Peyer's patch (tissue), 4 donors: ENCODE measurements at places on chromosomes 1 and 21. TPM values are rescaled to one million over a fixed set of nuclear protein-coding genes. Genes with fewer than 3 reads are reported as not detected.

DNA sequence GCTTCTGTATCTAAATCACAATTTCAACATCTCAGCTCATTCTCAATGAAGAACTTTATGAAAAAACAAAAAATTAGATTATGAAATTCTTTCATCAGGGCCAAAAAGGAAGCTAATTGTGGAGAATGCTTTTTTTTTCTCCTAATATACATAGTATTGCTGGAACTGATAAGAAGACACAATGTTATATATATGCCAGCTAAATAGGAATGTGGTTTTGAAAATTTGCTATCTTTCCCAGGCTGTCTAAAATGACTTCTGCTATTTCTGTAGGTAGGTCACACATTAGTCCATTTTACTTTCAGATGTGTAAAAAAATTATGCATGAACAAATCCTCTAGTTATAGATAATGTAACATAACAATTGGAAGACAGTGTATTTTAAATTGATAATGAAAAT is 732.9 kb downstream of the RWDD3 start:
- no peak for DNase-seq

DNA sequence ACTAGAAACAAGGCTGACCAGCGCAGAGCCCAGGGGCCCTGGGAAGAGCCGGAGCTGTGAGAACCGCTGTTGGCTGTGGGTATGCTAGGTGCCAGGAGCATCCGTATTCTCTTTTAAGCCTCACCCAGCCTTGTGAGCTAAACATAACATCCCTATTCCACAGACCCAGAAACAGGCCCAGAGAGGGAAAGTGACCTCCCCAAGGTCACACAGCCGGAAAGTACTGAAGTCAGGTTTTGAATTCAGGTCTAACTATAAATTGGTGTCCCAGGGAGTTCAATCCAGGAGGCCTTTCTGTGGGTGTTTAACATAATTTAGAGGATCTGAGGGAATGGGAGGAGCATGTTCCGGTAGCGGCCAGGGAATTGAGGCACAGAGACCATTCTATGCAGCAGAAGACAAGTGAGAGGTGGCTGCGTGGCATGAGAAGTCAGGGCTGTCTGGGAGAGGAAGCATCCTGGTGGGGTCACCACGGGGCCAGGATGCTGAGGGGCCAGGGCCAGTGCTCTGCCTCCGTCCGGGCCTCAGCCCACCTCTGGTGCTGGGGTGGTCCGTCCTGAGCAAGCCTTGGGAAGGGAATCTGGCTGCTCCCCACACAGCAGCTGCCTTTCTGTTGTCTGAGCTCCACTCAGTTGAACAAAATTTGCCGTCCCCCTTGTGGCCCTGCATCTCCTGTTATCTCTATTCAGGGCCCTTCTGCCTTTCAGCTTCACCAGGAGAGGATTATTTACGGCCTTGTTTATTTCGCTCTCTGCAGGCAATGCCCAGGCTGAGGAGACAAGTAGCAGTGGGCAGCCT is 338.8 kb upstream of the VAMP3 start:
- no peak for DNase-seq

GRCh38 chr1:166588741-166589140 is 250.5 kb upstream of the POGK start:
- DNase-seq, result no peak

DNA sequence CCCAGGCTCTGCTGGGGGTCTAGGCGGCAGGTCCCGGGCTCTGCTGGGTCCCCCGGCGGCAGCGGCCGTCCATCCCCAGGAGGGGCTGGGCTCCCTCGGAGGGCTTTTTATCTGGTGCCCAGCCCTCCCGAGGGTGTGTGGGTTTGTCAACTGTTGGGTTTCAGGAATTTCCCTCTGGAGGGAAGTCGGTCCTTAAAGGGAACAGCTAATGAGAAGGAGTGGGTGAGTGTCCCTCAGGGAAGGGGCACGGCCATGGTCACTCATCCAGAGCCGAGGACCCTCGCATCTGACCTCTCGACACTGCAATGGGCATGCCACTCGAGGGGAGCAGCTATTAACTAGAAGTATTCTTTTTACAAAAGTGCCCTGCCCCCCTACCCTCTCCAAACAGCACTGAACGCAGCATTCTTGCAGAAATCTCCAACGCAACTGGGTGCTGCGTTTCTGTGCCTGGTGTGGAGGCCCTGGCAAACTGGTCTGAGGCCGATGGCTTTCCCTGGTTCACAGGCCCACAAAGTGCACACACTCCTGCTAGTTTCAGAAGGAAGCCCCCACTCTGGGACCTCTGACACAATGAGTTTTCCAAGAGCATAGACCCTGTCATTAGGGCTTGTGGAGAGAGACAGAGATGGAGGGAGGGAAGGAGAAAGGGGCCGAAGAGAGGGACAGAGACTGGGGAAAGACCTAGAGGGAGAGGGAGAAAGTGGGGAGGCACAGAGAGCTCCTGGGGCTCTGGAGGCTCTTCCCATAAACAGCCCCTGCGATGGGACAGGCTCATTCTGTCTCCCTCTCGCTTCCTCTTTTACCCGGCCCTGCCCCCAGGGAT is 1.0 kb upstream of the TSPEAR start:
- no peak for DNase-seq

DNA sequence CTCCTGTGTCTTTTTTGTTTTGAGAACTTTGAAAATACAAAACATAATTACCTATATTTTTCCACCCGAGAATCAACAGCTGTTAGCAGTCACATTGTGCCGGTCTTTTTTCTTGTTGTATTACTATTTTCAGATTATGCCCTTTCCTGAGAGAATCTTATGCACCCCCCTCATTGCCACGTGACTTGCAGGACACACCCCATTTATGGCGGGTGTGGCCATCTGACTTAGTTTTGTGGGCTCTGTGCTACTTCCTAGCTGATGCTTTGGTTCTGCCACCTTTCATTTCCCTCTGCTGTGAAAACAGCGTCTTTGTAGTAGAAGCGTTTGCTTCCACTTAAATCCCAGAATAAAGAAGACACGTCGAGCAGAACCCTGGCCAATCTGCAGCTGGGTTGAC is 82.8 kb upstream of the SOX13 start:
- DNase-seq, result no peak

GRCh38 chr1:168628807-168629206 is 52.4 kb downstream of the XCL1 start:
- no peak for DNase-seq

DNA sequence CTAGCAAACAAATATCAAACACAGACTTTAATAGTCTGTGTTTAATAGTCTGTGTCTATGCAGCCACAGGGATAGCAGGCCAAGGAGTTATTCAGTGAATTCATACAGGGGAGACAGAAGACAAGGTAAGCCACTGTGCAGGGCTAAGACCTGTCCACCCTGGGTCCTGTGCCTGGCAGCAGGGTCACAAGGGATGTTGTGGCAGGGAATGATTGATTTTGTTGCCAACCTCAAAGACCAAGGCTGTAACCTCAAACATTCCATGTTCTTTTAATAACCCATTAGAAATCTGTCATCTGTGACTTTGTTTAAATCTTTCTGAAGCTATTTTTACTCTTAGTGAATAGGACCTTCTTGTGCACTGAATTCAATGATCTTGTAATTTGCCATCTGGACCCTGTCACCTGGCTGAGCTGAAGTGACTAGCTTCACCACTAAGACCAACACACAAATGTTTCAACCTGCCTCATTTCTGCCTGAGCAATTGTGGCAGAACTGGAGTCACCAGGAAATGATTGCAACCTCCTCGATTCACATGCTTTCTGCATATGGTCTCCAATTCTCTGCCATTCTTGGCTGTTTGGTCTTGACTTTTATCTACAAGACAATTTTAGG is 154.2 kb downstream of the ASTN1 start:
- DNase-seq, result no peak

GRCh38 chr1:206143537-206144172 is 26.5 kb upstream of the AVPR1B start:
- no peak for DNase-seq

DNA sequence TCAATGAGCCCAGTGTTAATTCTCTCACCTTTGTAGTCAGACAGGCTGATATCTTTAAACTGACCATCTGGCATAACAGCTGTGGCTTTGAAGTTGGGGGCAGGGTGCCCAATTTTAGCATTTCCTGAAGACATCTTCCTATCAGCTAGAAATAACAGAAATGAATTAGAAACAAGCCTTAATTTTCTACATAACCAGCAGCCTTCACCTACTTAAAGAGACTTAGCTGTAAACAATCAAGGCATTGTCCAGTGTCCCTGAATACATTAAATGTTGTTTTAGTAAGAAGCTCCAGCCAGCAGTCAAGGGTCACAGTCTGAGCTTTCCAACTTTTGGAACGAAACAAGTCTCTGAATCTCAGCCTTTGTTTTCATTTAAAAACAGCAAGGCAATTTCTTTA is 2.8 kb downstream of the PRDX1 start:
- no peak for DNase-seq

GRCh38 chr1:44784094-44785028 is 3.6 kb downstream of the BEST4 start:
- DNase-seq, result peak; percentile 45

- no peak for DNase-seq
These were observed 20.5 kb downstream of the HTR1D start for GRCh38 chr1:23196627-23197328.

DNA sequence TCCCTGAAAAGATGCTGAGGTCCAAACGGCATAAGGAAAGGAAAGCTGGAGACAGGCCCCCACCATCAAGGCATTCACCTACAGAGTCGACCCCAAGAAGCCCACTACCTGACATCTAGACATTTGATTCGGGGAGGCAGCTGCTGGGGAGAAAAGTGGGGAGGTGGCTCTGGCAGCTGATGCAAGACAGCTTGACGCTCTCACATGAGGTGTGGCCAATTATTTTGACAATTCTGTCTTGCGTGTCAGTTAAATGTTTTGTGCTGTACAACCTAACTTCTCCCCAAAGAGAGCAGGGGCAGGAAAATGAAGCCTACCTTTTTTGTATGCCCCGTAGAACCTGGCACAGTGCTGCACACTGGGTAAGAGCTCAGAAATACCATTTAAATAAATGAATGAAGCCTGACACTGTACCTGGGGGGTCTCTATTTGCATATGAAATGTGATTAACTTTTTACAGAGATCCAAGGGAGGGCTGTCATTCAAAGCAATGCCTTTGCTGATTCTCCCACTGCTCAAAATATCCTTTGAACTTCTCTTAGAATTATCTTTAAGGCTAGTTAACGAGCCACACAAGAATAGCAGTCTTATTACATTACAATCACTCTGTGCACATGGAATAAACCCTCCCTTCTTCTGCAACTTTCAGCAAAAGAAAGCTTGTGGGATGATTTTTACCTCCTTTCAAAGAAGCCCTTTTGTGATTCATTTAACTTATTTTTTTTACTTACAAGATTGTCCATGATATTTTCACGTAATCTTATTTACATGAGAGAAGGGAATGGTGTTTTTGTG is 163.2 kb downstream of the TNR start:
- no peak for DNase-seq

DNA sequence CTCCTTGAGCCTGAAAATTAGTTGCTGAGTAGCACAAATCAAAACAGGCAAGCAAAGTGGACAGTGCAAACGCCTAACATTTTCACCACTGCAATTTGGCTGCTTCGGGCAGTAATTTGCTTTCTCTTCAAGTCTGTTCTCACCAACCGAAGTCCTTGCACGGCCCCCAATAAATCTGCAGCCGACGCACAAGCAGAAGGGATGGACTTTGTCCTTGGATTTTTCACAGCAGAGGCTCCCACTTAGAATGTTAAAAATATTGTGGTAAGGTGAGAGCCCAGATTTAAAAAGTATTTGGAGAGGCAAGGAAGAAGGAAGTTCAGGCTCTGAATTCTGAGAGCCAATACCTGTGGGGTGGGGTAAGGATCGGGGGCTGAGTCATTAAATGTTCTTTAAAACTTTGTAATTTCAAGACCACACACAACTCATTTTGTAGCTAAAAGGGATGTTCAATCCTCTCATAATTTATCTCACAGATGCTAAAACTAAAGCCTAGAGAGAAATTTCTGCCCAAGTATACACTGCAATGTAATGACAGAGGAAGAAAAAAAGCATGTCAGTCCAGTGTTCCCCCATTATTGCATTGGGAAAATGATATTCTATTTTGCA is 6.2 kb downstream of the CD247 start:
- peak; percentile 38 for DNase-seq

DNA sequence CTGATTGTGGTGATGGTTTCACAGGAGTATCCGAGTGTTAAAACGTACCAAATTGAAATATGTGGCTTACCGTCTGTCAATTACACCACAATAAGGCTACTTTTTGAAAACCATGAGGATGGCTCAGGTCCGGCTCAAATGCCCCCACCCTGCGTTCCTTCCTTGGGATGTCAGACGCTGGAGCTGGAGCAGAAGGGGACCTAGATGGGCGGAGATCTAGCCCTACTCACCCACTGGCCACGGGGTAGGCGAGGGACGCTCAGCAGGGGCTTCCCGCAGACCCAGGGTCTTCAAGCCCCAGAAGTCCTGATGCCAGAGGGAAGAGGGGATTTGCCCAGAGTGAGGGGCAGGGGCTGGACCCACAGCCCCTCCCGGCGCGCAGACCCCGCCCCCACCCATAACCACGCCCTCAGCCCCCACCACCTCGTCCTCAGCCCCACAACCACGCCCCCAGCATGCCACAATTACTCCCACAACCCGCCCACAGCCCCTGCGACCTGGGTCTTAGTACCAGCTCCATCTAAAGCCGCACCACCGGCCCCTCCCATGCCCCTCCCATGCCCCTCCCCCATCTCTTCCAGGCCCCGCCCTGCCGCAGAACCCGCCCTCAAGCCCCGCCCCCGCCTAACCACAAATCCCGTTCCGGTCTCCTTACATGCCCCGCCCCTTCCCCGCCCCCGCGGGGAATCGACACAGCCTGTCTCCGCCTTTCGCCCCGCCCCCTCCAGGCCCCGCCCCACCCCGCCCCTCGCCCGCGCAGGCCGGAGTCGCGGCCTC is at the start of gene LRRC3:
LRRC3 (plus strand) TSS at position 764 of the 777 bp plus-strand sequence. CDS start 1,135 bp downstream, outside the sequence.
- peak; percentile 92 for DNase-seq

DNA sequence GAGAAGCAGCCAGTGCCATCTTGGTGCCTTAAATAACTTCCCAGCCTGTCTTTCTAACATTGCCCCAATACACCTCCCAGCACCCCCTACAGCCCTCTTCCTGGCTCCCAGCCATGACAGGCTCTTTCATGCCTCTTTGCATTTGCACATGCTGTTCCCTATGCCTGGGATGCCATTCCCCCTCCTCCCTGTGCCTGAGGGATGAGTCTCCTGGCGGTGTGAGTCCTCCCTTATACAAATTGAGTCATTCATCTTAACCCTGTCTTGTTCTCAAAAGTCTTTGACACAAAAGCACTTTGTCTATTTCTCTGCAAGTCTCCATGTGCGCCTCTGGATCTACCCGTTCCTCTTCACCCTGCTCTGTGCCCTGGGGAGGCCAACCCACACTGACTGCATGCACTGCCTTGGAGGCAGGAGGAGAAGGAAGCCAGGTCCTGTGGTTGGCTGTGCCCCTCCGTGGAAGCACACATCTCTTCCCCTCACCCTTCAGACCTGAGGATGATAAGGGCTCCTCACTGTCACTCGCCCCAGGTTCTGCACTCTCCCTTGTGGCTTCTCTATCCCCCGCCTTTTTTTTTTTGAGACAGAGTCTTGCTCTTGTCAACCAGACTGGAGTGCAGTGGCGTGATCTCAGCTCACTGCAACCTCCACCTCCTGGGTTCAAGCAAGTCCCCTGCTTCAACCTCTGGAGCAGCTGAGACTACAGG is 25.1 kb downstream of the CDCP2 start:
- DNase-seq, result no peak

The NR0B2 gene
- total RNA-seq, result 30.7 TPM

The S100A4 gene
- total RNA-seq, result 38.2 TPM

The SYNC gene
- 8.3 TPM for total RNA-seq

The TTC39A gene
- 31.6 TPM for total RNA-seq

The PLPPR5 gene
- not detected for total RNA-seq

The ATP1A1 gene
- 2,730 TPM for total RNA-seq

The CBR3 gene
- total RNA-seq, result 3.2 TPM

The TP73 gene
- total RNA-seq, result not detected

The RNU1-2 gene
- total RNA-seq, result under 0.01 TPM
